Effector CD8-positive, alpha-beta T cell (primary cell): ENCODE measurements at places on chromosomes 3 and 15.

DNA sequence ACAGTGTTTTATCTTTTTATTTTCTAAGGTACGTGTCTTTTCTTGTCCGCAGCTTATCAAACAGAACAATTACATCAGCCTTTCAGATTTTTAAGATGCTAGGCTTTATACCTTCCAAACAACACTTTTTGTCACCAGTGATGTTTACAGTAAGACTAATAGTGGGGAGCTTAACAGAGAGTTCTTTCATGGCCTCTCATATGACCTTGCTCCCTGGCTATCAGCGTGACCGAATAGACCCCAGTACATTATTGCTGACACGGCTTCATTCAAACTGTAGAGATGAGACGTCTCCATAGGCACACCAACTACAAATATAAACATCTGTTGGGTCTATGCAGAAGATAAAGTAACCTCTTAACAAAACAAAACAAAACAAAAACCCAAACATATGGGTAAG is 477.6 kb upstream of the KCNMB2 start:
- DNase-seq, result no peak

DNA sequence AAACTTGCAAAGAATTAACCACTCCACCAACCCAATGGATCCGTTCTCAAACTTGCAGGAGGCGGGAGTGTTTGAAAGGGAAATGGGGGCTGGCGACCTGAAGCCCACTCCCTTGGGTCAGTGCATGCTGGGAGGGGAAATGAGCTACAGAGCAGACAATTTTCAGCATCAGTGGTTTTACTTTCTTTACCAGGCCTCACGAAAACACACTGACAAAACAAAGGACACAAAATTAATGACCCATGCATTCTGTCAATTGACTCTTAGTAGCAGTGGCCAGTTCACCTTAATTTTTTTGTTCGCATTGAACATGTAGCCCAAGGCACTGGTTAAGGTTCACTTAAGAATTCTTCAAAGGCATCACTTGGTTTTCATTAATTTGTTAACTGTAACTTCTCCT is 413.5 kb downstream of the MECOM start:
- no peak for DNase-seq

- no peak for DNase-seq
These were observed 4.4 kb downstream of the TMEM45A start for GRCh38 chr3:100496711-100497261.

GRCh38 chr3:195180490-195181112 is 90.4 kb downstream of the XXYLT1 start:
- DNase-seq, result no peak

DNA sequence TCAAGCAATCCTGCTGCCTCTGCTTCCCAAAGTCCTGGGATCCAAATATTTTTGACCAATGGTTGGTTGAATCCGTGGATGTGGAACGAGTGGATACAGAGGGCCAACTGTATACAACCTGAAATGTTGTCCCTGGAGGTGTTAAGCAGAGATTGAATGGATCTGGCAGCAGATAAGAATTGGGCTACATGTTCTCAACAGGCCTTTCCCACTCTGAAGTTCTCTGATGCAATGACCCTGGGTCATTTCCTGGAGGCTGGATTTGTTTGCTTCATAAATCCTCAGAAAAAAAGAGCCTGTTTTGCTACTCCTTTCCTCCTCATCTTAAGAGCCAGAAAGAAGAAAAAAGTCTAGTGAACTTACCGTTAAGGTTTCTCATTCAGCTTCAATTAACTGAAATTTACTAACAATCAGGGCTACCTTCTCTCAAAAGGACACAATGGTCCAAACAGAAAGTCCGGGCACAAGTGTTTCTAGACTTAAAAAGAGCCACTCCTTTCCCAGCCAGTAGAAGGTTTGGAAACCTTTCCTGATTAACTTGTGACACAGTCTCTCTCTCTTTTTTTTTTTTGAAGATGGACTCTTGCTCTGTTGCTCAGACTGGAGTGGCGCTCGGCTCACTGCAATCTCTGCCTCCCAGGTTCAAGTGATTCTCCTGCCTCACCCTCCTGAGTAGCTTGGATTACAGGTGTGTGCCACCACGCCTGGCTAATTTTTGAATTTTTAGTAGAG is 6.5 kb downstream of the ARHGEF3 start:
- DNase-seq, result no peak

DNA sequence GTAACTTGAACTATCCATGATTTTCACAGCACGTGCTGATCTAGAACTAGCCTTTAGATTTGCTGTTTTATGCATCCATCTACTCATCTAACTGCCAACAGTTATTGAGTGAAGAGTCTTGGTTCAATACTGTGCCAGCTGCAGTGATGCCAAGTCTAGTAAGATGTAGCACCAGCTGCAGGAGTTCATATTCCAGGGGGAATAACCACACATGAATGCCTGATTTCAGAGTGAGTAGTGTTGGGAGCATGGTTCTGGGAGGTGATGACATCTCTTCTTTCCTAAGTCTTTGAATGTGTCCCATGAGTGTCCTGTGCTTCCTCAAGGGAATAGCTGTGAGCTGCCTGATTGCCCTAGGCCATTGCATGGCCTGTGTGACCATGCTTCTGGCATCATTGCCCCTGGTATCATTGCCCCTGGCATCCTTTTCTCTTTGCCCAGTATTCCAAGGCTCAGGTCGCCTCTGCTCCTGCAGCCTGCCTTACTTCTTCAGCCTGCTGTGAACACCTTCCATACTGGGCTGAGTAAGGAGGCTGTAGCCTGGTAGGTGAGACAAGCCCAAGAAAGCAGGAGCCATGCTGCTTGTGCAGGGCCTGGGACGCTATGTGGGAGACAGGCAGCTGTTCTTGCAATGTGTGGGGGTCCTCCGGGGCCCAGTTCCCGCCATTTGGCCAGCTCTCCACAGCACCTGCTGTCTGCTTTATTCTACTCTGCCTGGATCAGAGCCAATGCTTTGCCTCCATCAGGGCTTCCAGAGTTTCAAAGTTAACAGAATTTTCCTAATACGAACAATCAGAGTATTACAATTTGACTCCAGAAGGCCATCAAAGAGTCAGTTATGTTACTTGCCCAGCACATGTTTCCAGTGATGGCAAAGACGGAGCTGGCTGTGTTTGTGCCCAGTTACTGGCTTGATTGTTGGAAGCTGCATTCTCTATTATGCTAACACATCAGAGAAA is 73.2 kb downstream of the CLSTN2 start:
- no peak for DNase-seq

- no peak for DNase-seq
These were observed 31.8 kb upstream of the KLHL6 start for GRCh38 chr3:183587336-183587735.
